ENCODE measurements at places on chromosomes 4 and X.

DNA sequence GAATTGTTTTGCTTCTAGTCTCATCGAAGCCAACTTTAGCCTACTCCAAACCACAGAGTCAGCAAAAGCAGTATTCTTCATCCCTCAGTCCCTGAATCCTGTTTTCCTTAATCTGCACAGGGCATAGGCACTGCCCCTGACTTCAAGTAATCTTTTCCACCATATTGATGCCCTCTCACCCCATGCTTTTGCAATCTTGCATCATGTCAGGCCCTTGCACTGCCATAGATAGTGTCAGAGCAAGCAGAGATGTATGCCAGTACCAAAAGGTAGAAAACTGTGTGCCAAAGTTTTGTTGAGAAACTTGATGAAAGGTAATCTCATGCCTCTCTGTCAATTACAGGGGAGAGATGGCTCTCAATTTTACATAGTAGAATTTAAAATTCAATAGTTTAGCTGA is 131.1 kb downstream of the CFAP299 start:
- no peak for DNase-seq

DNA sequence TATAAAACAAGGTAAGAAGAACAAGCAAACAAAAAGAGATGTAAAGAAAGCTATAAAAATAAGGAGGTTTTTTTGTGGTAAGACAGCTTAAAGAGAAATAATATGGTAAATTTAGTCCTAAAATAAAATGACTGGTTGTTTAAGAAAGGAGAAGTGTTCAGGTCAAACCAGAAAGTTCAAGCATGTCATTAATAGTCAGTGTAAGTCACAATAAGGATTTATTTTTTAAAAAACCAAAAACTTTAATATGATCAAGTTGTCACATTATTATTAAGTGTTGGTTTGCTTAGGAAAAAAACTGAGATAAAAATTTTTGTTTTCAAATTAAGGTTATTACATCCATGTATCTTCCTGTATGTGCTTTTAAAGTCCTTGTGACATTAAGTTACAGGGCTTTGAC is 19.1 kb downstream of the ASIC5 start:
- no peak for DNase-seq

DNA sequence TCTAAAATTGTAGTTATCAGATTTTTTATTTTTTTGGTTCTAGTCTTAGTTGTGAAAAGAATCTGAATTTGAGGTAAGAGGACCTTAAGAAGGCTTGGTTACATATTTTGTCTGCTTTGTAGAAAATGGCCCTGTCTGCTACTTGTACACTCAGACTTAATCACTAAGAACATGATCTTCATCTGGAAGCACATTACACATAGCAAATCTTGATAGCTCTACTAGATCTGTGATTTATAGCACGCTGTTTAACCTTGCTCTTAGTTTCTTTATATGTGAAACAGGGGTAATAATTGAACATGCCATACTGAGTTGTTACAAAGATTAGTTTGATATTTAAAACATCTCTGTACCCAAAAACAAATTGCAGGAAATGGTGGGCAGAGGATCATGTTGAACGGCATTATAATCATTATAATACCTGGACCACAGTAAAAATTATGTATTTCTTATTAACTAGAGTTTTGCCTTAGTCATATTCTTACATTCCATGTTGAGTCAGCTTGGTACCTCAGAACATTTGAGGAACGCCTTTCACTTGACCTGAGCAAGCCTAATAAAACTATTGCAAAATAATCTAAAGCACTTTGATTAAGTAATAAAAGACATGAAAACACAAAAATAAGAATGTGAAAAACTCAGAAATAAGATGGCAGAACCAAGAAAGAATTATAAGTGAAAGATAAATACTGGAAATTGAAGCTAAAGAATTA is 738.0 kb upstream of the AADAT start:
- no peak for DNase-seq

GRCh38 chr4:8163436-8164193 is 5.0 kb upstream of the ABLIM2 start:
- DNase-seq: no peak

GRCh38 chr4:46390355-46391058 is 579 bp upstream of the GABRA2 start:
- DNase-seq: no peak

DNA sequence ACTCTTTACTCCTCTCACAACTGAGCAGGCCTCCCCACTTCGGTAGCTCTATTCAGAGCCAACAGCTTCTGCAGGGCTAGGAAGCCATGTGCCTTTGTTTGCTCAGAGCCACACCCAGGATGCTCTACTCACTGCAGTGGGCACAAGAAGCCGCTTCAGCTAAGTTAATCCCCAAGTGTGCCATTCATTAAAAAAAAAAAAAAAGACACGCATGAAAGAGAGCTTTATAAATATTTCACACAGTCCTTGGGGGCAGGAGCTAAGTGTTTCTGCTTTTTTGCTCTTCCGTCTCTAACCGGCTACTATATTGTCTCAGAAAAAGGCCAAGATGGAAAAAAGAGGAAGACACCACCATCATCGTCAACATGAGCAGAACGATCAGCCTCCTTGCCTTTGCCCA is 8.1 kb downstream of the CRMP1 start:
- DNase-seq: no peak

DNA sequence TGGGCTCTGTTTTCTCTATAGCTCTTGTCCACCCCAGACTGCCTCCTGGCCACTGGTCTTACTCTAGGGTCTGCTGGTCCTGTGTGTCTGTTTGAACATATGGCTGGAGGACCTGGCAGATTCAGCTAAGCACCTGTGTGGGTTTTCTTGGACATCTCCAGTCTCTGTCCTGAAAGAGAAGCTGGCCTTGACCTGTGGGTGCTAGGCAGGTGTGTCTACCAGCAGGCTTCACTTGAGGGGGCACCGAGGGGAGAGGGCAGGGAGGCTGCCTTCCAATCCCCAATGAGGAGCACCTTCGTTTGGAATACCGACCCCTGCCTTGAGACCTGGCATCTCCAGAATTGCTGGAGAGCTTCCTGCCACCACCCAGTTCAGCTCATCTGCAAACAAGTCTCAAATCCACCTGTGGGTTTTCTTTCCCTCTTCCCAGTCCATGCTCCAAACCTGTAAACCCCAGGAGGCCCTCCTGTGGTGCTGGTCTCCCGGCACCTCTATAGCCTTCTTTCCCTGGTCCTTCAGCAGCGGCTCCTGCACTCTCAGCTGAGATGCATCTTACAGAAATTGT is 45.2 kb downstream of the HTRA3 start:
- DNase-seq: no peak

- no peak for DNase-seq
Observed at GRCh38 chr4:165383591-165384073, 4.8 kb downstream of the CPE start.

DNA sequence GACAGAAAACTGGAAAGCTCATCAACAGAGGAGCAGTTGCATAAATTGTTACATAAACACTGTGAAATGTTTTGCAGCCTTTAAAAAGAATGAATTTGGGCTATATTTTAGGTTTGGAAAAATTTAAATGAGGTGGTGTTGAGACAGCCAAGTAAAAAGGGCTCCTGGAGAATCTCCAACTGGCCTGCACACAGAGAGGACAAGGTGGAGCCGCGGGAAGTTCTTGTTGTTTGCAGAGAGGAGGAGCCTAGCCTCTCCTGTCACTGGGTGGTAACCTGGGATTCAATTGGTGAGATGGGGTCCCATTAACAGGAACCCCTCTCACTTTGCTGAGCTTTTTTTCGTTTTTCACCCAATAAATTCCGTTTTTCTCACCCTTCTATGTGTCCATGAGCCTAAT is 13.4 kb downstream of the GIMD1 start:
- DNase-seq: no peak

DNA sequence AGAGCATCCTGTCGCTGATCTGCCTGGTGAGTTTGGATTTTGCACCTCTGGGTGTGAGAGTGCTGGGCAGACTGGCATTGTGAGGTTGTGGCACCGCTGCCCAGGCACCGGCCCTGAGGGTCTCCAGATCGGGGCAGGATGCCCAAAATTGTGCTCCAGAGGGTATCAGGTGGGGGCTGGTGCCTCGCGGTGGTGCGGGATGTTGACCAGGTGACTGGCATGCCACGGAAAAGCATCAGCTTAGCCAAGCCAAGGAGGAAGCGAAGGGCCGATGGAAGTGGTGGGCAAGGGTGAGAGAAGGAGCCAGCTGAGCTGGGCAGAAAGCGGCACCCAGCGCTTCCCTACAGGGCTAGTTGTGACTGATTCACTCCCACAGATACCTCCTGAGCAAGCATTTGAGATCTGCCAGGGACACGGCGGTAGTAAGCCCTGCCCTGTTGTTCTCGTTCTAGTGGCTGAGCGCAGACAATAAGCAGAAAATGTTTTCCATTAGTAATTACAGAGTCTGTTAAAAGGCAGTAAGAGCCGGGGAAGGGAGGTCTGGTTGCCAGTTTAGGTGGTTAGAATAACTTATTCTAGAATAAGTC is 809 bp downstream of the ZFP92 start:
- DNase-seq: no peak

GRCh38 chr4:138235419-138235952 is 6.7 kb downstream of the SLC7A11 start:
- no peak for DNase-seq

Measured in stimulated activated CD4-positive, alpha-beta T cell treated with anti-CD3 and anti-CD28 coated beads, Interleukin-1b, Interleukin-23, amount 100 ng/mL, for 48 hours (primary cell).